Memory B cell (primary cell): ENCODE measurements at places on chromosomes 1 and 21.
A peak's percentile ranks its signal among the peaks of the same experiment; 100 is the strongest.

GRCh38 chr21:33398361-33398760 lies 4.9 kb upstream of the IFNGR2 start:
- DNase-seq: no peak

DNA sequence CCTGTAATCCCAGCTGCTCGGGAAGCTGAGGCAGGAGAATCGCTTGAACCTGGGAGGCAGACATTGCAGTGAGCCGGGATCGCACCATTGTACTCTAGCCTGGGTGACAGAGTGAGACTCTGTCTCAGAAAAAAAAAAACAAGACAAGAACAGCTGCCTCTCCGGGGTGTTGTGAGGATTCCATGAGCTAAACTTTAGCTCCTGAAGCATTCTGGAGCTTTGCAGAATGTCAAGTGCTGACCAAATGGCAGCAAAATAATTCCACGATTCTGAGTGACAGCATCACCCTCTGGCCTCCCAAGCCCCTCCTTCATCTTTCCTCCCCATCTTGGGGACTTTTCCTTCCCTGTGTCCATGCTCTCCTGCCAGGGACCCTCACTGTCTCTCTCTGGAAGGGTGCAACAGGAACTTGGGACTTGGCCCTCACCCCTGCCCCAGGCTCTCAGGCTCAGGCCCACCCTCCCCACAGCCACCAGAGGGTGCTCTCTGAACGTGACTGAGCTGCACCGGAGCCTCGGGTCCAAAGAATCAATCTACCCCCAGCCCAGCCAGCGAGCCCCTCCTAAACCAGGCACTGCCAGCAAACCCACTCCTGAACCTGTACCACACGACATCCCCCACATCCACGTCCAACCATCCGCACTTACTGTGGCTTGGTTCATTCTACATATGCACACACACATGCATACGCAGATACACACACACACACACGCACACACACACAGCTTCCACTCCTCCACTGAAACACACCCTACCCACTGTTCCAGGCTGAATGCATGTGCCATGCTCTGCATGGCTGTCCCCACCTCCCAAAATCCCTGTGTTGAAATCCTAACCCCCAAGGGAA lies 45.7 kb downstream of the ACOT7 start:
- peak; percentile 44 for DNase-seq

DNA sequence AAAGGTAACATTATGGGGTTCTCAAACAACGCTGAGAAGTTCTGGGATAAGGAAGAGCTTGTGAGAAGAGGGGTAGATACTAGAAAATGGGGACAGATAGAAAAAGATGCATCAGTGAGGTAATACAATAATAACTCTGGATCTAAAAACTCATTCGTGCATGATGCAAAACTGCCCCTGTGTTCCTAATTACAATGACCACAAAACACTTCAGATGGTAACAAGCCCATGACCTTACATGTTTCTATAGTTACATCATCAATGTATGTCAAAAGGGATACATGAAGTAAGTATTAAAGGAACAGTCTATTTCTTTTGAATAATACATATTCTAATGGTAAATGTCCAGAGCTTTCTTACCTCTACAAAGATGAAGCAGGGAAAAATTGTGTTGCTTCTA lies 110.6 kb upstream of the PLPPR5 start:
- no peak for DNase-seq

- no peak for DNase-seq
These were observed 15.4 kb upstream of the AGTRAP start for GRCh38 chr1:11720525-11720924.

DNA sequence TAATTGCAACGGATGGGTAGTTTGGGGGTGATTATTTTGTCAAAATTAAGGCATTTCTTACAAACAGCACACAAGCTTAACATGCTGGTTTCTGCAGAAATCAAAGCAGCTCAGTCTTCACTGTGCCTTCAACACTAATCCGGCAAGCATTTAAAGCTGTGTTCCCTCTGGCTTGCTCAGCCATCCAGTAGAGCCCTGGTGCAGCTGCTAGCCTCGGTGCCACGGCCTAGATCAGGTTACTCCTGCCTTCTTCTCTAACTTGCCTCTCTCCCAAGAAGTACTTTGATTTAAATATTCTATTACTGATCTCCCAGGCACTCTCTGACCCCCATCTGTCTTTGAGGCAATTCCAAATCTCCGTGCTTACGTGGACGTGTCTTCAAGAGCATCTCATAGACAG lies 85.6 kb downstream of the GREM2 start:
- no peak for DNase-seq

- DNase-seq: no peak
These were observed 31.7 kb downstream of the CCDC190 start for GRCh38 chr1:162829268-162829667.

DNA sequence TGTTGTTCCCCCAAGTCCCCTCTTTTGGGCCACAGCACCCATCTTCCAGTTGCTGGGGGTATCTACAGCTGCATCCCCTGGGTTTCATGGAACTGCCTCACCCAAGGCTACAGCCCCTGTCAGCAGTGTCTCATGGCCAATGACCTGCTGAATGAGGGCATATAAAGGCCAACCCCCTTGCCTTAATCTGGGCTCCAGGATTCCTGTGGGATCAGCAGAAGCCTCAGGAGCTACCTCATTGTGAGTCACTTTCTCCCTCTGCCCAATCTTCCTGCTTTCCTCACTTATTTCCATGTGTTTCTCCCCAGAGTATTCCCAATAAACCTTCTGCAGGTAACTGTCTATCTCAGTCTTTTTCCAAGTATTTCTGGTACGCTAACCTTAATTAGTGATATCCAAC lies 37.3 kb upstream of the SYT14 start:
- DNase-seq: no peak

GRCh38 chr21:45180246-45180599 lies 105.8 kb downstream of the ADARB1 start:
- DNase-seq: no peak

GRCh38 chr1:245153552-245154428 lies 995 bp upstream of the KIF26B start:
- DNase-seq: peak; percentile 8

DNA sequence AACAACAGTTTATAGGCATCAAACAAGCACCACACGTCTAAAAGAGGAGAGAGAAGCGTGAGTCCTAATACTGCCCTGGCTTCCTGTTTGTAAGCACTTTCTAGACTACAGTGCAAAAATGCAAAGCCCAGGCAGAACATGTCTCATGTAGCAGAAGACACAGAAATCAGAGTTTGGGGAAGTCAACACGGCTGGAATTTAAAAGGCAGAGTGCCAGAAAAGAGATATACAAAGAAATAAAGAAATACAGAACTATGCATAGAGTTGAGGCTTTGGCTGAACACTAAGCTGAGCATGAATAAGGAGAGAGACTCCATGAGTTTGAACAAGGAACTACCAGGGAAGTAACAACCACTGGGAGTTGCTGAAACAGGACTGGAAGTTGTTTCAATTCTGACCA lies 566.6 kb upstream of the NR5A2 start:
- DNase-seq: no peak

- peak; percentile 60 for DNase-seq
These were observed 596 bp downstream of the TOR3A start for GRCh38 chr1:179082333-179082998.

DNA sequence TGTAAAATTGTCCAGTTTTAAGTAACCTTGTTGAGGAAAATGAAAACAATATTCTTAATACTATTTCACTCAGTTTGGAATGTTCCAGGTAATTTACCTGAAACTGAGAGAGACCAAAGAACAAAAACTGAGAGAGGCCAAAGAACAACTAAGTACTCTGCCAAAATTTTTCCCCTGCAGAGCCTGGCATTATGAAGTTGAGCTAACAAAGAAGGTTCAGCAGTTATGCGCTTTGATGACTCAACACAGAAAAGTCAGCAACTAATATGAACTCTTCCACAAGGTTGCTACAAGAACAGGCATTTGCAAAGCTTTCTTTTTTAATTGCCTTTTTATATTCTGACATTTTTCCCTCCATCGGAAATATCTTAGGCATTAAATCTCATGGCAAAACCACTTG lies 270.9 kb downstream of the CHRM3 start:
- DNase-seq: no peak

DNA sequence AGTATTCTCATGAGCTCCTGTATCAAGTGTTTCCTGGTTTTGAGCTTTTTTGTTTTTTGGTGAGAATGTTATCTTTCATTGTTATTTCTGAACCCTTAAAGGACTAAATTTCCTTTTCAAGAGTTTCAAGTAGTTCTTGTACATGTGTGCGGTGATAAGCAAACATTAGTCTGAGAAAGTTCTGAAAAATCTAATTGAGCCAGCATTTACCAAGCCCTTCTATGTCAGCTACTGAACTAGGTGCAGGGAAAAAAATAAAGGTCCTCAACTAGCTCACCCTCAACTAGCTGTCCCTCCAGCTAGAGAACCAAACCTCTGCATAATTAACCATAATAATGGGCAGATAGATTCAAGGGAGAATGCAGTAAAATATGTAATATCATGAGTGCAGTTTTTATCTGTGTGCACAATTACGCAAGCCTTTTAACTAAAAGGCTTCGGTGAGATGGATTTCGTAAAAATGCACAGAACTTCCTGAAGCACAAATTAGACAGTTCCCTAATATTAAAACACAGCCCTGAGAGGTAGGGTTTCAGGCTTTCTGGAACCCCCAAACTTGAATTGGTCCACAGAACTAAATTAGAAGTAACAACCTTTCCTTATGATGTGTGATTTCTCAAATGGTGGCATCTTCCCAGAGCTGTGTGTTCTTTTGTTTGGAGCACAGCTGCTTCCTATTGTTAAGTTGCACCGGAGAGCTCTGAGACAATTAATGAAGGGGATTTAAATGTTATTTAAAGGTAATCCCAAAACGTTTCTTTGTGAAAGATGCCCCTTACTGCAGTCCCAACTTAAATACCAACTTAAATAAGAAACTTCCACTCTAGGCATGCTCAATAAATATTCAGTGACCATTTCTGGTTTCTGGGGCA lies 165.8 kb downstream of the NFIA start:
- DNase-seq: no peak

GRCh38 chr1:37448185-37448584 lies 26.2 kb upstream of the ZC3H12A start:
- DNase-seq: no peak

GRCh38 chr1:152244576-152245273 lies 20.7 kb upstream of the HRNR start:
- DNase-seq: no peak

DNA sequence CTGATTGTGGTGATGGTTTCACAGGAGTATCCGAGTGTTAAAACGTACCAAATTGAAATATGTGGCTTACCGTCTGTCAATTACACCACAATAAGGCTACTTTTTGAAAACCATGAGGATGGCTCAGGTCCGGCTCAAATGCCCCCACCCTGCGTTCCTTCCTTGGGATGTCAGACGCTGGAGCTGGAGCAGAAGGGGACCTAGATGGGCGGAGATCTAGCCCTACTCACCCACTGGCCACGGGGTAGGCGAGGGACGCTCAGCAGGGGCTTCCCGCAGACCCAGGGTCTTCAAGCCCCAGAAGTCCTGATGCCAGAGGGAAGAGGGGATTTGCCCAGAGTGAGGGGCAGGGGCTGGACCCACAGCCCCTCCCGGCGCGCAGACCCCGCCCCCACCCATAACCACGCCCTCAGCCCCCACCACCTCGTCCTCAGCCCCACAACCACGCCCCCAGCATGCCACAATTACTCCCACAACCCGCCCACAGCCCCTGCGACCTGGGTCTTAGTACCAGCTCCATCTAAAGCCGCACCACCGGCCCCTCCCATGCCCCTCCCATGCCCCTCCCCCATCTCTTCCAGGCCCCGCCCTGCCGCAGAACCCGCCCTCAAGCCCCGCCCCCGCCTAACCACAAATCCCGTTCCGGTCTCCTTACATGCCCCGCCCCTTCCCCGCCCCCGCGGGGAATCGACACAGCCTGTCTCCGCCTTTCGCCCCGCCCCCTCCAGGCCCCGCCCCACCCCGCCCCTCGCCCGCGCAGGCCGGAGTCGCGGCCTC lies at the start of gene LRRC3:
Gene LRRC3, plus strand, starts transcription at position 764 of the 777 bp plus-strand sequence. CDS start 1,135 bp downstream, outside the sequence.
- peak; percentile 56 for DNase-seq

- no peak for DNase-seq
These were observed 47.3 kb upstream of the PLPPR4 start for GRCh38 chr1:99216956-99217355.

DNA sequence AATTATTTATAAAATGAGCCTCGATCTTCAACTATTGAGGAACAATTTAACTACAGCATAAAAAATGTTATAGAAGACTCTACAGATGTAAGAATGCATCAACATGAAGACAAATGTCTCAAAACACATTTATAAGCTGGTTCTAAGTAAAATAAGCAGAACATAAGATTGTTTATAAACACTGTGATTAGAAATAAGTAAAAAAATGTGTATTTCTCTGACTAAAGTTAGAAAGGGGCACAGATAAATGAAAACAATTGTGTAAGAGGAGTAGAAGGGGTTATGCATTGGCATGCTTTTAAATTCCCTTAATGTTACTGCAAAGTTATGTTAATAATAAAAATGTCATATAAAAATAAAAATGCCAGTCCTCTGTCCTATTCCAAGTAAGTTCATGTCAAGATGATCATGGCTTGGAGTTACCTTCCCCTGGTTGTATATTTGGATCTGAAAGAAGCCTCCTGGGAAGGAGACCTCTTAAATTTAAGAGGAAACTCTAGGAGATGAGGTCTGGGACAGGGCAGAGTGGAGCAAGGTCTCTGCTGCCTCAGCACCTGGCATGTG lies 70.2 kb upstream of the FAM20B start:
- no peak for DNase-seq

GRCh38 chr1:76260279-76260678 lies 185.7 kb downstream of the ST6GALNAC3 start:
- DNase-seq: no peak

- DNase-seq: no peak
These were observed 25.2 kb upstream of the MAP3K7CL start for GRCh38 chr21:29105218-29105617.

DNA sequence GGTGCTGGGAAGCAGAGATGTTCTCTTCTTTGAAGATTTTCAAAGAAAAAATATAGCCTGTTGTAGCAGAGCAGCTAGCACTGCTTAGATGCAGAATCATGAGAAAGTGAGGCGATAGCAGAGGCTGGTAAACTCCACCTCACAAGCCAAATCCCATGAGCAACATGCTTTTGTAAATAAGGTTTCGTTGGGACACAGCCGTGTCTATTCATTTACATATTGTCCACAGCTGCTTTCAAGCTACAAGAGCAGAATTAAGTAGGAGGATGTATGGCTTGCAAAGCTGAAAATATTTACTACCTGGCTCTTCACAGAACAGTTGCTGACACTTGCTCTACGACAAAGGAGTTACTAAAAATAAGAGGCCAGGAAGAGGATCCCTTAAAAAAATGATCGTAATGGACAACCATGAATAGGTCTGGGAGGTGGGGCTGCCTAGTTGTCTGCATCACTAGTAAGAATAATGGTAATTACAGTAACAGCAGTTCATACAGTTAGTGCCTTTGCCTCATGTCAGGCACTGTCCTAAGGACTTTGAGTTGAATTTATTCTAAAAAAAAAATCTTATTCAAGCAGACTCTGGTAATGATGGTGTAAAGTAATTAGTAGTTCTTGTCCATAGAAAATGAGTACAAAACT lies 622.0 kb downstream of the KIF26B start:
- DNase-seq: no peak

DNA sequence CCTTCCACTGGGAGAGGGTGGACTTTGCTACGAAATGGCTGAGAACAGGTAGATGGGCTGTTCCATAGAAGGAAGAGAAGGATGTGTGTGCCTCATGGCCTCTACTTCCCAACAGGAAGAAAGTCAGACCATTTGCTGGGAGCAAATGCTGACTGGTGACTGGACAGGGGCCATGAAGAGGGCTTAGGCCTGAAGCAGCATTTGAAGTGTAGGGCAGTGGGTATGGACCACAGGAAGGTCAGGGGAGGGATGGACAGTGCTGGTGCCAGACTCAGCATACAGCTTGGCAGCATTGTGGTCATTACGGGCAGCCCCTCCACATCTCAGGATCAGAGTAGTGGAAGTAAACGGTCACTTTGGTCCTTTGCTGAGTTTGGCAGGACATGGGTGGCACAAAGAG lies 275.7 kb downstream of the MATN1 start:
- DNase-seq: peak; percentile 6
